ENCODE measurements at places on chromosomes 7 and 10.

DNA sequence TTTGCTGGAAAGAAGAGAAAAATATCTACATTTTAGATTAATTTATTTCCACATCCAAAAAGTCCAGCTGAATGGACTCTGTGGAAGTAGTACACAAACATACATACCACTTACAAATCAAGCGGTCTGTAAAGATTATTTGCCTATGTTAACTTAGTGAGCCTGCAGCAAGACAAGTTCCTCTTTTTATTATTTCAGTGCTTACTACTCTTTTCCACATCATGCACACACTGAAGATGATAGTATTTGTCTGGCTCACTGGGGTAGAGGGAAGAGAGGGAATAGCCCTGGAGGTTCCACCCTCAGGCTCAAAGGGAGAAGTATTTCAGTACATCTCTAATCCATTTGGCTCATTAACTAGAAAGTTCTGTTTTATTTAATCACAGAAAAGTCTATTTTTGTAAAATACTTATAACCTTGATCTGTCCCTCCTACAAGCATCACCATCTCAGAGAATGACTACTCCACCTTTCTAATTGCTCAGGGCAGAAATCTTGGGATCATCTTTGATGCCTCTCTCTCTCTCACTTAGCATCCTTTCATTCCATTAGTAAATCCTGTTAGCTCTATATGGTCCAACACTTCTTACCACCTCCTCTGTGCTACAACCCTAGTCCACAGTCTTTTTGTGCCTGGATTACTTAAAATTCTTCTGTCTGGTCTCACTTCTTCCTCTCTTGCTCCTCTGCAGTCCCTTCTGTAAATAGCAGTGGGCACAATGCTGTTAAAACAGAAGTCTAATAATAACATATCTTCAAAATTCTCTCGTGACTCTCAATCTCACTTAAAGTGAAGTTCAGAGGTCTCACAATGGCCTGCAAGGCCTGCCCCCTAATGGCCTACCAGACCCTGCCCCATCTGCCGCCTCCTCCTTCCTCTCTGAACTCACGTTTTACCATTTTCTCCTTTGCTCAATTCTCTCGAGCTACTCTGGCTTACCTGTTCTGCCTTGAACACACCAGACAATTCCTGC is 64.3 kb upstream of the CCDC6 start:
- DNase-seq, result no peak

DNA sequence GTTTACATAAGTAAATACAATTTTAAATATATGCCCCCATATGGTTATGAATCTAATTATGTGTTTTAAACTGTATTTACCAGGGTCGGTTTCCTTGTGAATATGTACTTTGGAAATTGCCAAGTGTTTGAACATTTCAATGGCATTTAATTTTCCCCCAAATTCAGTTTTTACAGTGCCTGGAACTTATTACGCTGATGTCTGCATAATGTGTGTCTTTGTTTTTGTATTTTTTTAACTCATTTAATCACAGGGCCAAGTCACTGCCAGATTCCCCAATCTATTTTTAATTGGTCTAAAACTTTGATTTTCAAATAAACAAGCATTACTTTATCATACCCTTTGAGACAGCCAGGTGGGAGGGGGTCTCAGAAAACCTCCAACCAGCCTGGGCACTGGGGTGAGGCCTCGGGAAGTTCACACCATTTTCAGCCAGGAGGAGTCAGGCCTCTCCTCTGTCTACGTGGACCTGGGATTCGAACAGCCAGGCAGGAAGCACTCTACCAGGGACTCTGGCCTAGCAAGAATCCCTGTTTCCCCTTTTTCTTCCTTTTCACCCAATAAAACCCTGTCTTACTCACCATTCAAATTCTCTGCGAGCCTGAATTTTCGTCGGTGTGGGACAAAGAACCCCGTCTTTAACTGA is 151.5 kb upstream of the COL1A2 start:
- DNase-seq, result no peak

- no peak for DNase-seq
Observed at GRCh38 chr7:139721417-139721816, 56.4 kb downstream of the HIPK2 start.

DNA sequence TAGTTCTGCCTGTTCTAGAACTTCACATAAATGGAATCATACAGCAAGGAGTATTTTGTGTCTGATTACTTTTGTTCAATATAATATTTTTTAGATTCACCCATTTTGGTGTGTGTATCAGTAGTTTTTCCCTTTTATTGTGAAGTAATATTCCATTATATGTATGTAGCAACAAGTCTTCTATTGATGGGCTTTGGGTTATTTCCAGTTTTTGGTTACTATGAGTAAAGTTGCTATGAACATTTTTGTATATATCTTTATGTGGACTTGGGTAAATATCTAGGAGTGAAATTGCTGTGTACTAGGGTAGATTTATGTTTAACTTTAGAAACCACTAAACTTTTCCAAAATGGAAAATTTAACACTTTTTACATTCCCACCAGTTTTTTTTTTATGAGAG is 35.7 kb downstream of the ADK start:
- DNase-seq, result no peak

DNA sequence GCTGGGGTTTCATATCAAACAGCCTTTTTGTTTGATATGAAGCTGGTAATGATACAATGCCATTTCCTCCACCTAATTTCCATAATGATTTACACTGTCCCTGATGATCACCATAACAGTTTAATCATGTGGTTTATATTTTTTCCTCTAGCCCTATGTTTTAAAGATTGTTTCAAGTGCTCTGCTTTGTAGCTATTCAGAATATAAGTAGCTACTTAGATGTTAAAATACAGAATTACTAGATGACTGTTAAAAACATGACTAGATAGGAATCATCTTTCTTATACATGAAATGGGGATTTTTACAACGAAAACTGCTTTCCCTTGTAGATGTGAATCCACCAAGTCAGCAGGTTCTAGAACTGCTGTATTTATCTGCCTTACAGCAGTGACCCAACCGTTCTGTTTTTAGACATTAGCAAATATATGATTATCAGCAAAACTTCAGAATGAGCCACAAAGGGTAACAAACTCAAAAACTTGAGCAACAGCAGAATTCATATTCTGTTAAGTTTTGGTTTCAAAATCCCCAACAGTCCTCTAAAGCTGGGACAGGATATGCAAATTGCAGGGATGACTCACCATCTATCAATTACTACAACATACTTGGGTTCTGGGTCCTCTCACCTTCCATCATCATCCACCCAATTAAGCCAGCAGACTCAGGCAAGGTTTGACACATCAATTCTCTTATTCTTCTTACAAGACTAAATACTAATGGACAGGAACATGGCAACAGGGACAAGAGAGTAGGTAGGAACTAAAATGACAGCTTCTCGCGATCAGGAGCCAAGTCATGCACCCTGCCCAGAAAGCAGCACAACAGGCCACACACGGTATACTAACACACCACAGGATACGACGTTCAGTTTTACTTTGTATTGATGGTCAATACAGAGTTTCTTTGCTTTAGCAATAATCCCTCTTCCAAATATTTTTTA is 83.9 kb downstream of the PIP4K2A start:
- DNase-seq, result no peak

GRCh38 chr10:130403153-130404075 is 267.2 kb downstream of the GLRX3 start:
- DNase-seq, result no peak

GRCh38 chr10:35794703-35795102 is 152.6 kb upstream of the FZD8 start:
- DNase-seq, result no peak

DNA sequence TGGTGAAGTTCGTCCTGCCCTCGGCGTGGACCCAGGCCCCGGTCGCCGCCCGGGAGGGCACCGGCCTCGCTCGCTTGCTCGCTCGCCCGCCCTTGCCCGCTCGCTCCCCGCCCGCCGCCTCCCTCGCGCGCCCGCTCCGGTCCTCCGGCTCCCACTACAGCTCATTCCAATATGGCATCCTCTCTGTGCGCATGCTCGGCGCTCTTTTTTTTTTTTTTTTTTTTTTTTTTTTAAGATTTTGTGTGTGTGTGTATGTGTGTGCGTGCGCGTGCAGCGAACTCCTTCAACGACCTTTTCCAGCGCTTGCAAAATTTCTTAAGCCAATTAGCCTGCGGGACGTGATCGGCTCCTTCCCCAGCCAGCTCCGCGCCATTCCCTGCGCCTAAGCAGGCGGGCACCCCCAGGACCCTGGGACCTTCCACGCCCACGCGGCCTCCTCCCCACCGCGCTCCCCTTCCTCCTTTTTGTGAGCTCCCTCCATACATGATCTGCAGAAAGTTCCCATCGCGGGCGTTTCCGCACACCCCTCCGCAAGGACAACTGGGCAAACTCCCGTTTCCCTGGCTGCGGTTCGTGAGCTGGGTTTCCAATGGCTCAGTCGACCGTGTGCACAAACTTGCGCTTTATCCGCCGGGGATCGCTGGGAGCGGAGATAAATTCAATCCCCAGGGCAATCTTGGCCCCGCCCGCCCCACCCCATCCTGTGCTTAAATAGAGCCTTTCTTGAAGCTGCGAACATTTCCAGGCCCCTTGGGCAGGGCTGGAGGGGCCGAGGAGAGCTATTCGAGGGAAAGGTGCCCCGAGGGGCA is at the start of gene SFMBT2:
TSS of gene SFMBT2 (minus strand) at position 173 of the 809 bp plus-strand sequence. CDS start 29,136 bp downstream, outside the sequence.
- DNase-seq, result peak; percentile 52

DNA sequence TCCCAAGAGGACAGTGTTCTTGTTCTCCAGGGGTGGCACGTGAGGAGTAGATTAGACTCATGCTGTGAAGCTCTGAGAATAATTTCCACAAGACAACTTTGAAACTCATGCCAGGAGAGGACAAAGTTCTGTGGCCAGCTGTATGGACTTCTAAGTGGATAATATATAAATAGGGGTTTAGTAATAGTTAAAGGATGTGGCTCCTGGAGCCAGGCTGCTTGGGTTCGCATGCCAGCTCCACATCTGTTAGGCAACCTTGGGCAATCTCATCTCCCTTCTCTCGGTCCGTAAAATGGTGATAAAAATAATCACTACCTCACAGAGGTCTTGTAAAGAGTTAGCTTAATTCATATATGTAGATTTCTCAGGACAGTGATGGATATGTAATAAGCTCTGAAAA is 35.8 kb downstream of the ACSL5 start:
- no peak for DNase-seq

DNA sequence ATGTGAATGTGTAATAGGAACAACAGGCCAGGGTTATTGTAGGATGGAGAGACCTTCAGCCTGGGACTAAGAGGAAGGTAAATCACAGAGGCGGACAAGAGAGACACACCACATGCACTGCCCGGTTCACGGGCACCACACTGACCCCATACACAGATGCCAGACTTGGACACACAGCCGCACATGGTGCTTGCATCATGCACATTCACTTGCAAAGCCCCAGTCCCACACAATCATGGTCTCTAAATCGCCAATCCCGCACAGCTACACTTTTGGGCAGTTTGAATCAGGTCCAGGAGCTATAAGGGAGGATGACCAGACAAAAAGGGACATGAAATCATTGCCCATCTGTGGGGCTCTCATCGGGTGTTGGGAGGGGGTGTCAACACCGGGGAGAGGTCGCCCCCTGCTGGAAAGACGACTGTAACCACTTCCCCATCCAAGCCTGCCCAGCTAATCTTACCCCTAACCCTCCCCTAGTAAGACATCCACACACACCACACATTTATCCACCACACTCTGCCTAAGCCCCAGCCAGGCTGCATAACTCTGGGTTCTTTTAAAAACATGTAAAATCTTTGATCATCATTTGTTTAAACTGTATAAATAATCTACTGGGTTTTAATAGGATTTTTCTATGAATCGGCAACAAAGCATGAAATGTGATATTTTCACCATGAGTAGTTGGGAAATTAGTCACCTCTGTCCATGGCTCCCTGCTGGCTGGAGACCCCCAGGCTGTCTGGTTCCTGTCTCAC is 40.5 kb upstream of the SLF2 start:
- peak; percentile 37 for DNase-seq

- no peak for DNase-seq
Observed at GRCh38 chr7:65429642-65430343, 56.1 kb downstream of the ZNF92 start.

- no peak for DNase-seq
Observed at GRCh38 chr10:15868006-15868405, 7.7 kb upstream of the MINDY3 start.

DNA sequence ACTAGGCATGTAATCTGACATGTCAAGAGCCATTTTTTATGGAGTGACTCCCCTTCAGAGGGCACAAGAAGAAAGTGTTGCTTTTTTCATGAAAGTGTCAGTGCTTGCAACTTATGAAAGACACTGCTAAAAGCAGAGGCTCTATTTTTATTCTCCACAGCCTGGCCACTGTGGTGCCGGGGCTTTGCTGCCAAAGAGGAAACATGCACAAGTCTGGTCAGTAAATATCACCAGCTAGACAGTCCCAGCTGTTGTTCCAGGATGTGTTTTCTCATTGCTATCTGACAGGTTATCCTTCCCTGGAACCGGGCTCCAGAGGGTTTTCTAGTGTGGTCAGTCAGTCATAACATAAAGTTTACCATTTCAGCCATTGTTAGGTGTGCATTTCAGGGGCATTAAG is 180.7 kb upstream of the PITRM1 start:
- no peak for DNase-seq

Measured in activated B cell treated with CpG ODN at 0.5 μM for 24 hours (primary cell).